ENCODE measurements at places on chromosomes 5 and 9. TPM values are rescaled to one million over a fixed set of nuclear protein-coding genes. Genes with fewer than 3 reads are reported as not detected.
A peak's percentile ranks its signal among the peaks of the same experiment; 100 is the strongest.

GRCh38 chr5:29930316-29930715, 1263.2 kb upstream of the CDH6 start:
- H3K36me3 ChIP-seq, result no peaks in the 10 kb centered on the region
- no peak overlapping the region for H3K4me3 ChIP-seq
- no peak overlapping the region for H3K27ac ChIP-seq
- H3K27me3 ChIP-seq, result no peaks in the 10 kb centered on the region
- H3K4me1 ChIP-seq, result no peaks in the 10 kb centered on the region
- DNase-seq, result no peak

The CDO1 gene
- not detected for total RNA-seq

- H3K4me3 ChIP-seq, result no peak overlapping the region
- no peaks in the 10 kb centered on the region for H3K4me1 ChIP-seq
- H3K27me3 ChIP-seq, result no peaks in the 10 kb centered on the region
- no peak for DNase-seq
- no peak overlapping the region for H3K27ac ChIP-seq
Measured at GRCh38 chr9:130782886-130783530, 52.0 kb upstream of the ABL1 start.

The CSF2 gene
- not detected for total RNA-seq

DNA sequence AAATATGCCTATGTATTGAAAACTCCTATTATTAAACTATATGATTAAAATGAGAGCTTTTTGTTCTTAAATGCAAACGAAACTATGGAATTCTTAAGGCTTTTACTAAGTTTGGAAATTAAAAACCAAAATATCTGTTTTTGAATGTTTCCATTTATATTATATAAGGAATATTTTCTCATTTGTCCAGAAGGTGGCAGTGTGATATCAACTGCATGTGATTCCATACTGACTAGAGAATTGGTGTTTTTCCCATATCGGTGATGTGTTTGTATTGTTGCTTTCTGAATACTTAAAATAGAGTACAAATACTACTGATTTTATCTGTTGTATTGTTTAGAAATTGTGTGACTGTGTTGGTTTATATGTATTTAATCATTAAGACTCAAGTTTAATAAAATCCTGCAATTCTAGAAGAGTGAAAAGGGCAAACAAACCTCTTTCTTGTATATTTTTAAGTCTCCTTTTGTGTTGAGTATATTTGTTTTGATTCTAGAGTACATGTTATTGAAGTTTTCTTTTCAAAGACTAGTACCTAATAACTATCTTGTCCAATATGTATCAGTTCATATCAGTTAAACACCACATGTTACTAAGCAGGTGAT, 320.8 kb downstream of the CCDC171 start:
- DNase-seq, result no peak
- no peaks in the 10 kb centered on the region for H3K36me3 ChIP-seq
- H3K27ac ChIP-seq, result peak overlapping the region; percentile 59
- H3K4me1 ChIP-seq, result peaks cover 9% of the 10 kb centered on the region
- H3K27me3 ChIP-seq, result no peaks in the 10 kb centered on the region
- H3K4me3 ChIP-seq, result no peak overlapping the region

DNA sequence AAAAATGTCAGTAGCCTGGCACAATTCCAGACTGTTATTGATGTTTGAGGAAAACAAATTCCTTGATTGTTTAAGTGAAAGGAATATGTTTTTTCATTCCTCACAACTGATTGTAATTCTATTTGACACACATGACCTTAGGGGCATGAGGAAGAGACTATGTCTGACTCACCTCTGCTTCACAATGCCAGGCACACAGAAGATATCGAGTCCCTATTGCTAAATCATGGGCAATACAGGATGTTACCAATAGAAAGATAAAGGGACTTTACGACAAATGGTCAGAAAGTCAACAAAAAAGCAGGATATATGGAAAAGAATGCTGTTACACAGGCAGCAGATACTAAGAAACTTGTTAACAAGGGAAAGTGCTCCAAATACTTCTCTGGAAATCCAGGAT, 1903.5 kb downstream of the EFNA5 start:
- no peak overlapping the region for H3K4me3 ChIP-seq
- no peaks in the 10 kb centered on the region for H3K27me3 ChIP-seq
- no peak overlapping the region for H3K27ac ChIP-seq
- no peak for DNase-seq
- no peaks in the 10 kb centered on the region for H3K36me3 ChIP-seq
- peaks cover 7% of the 10 kb centered on the region for H3K4me1 ChIP-seq

The NXNL2 gene
- 8.7 TPM for total RNA-seq

The FBXO4 gene
- 27.8 TPM for total RNA-seq

The RASGRF2 gene
- total RNA-seq, result 0.48 TPM

DNA sequence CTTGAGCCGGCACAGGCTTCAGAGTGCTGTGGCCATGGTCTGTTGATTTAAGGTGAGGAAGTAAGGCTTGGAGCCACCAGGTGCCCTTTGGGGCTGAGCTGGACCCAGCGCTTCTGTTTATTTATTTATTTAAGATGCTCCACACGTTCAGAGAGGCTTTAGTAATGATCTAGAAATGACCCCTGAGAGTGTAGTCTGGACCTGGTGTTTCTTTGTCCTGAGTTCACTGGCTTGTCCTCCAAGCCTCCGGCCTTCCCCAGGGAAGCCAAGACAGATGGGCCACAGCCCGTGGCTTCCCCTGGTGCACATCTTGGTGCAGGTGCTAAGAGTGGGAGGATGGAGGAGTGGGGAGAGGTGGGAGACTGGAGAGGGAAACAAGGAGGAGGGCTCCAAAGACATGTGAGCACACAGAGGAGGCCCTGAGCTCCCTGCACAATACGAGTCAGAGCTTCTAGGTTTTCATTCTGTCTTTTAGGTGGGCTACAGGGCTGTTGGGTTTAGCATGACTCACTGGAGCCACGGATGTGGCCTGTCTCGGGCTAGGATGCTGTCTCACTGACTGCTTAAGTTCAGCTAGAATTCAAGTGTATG, 56.9 kb downstream of the AHRR start:
- no peak overlapping the region for H3K27ac ChIP-seq
- H3K36me3 ChIP-seq, result no peaks in the 10 kb centered on the region
- no peak overlapping the region for H3K4me3 ChIP-seq

GRCh38 chr5:126166368-126166767, 256.8 kb upstream of the GRAMD2B start:
- no peak overlapping the region for H3K4me3 ChIP-seq
- no peaks in the 10 kb centered on the region for H3K27me3 ChIP-seq
- H3K4me1 ChIP-seq, result no peaks in the 10 kb centered on the region
- no peak for DNase-seq

The CARTPT gene
- total RNA-seq, result not detected

The IL4 gene
- total RNA-seq, result not detected

DNA sequence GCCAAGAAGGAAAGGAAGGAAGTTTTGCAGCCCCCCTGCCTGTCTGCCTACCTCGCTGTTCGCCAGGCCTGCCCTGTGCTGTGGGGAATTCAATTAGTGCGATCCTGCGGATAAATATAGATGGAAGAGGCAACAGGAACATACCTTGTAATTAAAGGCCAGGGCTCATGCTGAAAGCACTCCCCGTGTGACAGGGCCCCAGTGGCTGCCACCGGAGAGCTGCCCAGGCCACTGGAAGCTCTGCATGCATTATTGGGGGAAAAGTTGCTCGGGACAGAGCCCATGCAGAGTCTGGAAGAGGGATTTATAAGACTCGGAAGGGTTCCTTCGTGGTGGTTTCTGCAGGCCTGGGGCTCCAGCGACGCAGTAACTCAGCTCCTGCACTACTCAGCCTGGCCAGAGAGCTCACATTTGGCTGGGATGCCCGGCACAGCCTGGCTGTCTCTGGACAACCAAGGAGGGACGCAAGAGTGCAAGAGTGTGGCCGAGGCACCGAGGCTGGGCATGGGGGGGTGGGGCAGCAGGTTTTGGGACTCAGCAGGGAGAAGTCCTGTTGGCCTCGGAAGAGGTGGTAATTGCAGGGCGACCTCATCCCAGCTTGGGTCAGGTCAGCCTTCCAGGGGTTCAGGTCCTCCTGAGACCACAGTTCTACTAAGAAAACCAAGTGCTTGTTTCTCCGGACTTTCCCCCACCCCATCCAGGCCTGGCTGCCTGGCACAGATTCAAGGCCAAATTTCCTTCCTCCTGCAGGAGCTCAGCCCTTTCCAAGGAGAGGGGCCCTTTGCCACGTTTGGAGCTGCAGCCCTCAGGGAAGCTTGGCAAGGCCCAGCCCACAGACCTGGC, 68.1 kb upstream of the GGTA1 start:
- no peaks in the 10 kb centered on the region for H3K27me3 ChIP-seq
- DNase-seq, result no peak
- no peak overlapping the region for H3K27ac ChIP-seq

DNA sequence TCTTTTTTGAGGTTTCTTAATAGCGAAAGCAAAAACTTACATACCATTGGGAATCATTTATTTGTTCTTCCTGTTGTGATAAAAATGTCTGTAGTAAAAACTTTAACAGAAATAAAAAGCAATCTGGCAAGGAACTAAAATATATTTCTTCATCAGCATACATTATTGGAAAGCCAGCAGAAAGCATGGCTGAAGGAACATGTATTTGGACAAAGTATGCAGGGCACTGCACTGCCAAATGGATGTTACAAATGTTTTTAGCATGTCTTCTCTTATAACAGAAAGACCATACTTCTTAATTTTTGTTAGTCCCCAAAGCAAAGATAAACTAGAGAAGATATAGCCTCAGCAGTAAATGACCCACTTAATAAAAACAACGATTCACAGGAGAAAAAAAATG, 80.5 kb downstream of the SMIM15 start:
- no peak overlapping the region for H3K4me3 ChIP-seq
- H3K27ac ChIP-seq, result no peak overlapping the region
- H3K27me3 ChIP-seq, result no peaks in the 10 kb centered on the region
- no peaks in the 10 kb centered on the region for H3K36me3 ChIP-seq
- no peak for DNase-seq

The IFNB1 gene
- total RNA-seq, result not detected

GRCh38 chr9:17761984-17762676, 183.3 kb downstream of the SH3GL2 start:
- no peak for DNase-seq
- no peaks in the 10 kb centered on the region for H3K36me3 ChIP-seq
- H3K27me3 ChIP-seq, result peaks cover 12% of the 10 kb centered on the region
- no peaks in the 10 kb centered on the region for H3K4me1 ChIP-seq

GRCh38 chr5:35856765-35857351, at the start of gene IL7R:
TSS of gene IL7R (plus strand) at chr5:35856891. CDS start at chr5:35856978, 87 bp downstream.
- H3K4me1 ChIP-seq, result peaks cover 38% of the 10 kb centered on the region
- DNase-seq, result no peak
- H3K27ac ChIP-seq, result no peak within 1 kb of the TSS
- no peaks in the 10 kb centered on the region for H3K36me3 ChIP-seq
- H3K27me3 ChIP-seq, result no peaks in the 10 kb centered on the region

GRCh38 chr5:15807871-15808270, 307.9 kb downstream of the FBXL7 start:
- 0 out of 2 replicates have a peak, but pooled peaks cover 5% of the 10 kb centered on the region for H3K27me3 ChIP-seq
- H3K4me3 ChIP-seq, result no peak overlapping the region
- no peaks in the 10 kb centered on the region for H3K4me1 ChIP-seq

- H3K4me1 ChIP-seq, result no peaks in the 10 kb centered on the region
- DNase-seq, result no peak
- no peak overlapping the region for H3K4me3 ChIP-seq
- no peaks in the 10 kb centered on the region for H3K36me3 ChIP-seq
- H3K27ac ChIP-seq, result no peak overlapping the region
- peaks cover 70% of the 10 kb centered on the region for H3K27me3 ChIP-seq
Measured at GRCh38 chr5:2981652-2982051, 230.2 kb upstream of the IRX2 start.

The WDR41 gene
- 25.2 TPM for total RNA-seq

The ARID3C gene
- total RNA-seq, result not detected

DNA sequence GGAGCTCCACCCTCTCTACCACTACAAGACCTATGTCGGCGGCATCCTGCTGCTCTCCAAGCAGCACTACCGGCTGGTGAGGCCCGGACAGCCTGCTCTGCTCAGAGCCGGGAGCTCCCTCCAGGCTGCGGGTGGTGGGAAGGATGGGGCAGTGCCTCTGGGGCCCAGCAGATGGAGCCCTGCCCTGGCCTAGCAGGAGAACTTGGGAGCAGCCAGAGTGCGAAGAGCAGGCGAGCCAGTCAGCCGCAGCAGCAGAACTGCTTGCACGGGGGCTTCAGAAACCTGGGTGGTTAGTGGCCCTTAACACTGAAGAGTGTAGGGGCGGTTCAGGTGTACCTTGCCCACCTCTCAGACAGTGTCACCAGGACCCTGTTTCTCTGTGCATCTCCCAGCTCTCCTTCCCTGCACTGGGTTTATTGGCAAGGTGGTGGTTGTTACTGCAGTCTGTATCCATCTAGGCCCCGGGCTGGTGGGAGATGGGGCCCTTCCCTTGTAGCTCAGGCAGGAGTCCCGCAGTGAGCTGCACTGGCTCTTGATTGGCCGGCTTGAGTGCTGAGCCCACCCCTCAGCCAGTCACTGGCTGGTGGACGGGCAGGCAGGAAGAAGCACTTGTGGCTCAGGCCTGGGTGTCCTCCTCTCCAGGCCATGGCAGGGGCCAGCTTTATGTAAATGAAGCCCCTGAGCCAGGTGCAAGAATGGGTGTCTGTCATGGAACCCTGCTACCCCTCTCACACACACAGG, 7.7 kb downstream of the B4GALT7 start:
- no peak overlapping the region for H3K27ac ChIP-seq
- H3K27me3 ChIP-seq, result no peaks in the 10 kb centered on the region
- peak; percentile 59 for DNase-seq
- H3K4me3 ChIP-seq, result no peak overlapping the region
- no peaks in the 10 kb centered on the region for H3K36me3 ChIP-seq
- H3K4me1 ChIP-seq, result no peaks in the 10 kb centered on the region

GRCh38 chr5:56291079-56291643, 58.0 kb upstream of the ANKRD55 start:
- no peaks in the 10 kb centered on the region for H3K4me1 ChIP-seq
- no peak overlapping the region for H3K4me3 ChIP-seq
- no peak for DNase-seq

GRCh38 chr9:29285818-29286217, 1712.5 kb upstream of the C9orf72 start:
- H3K4me1 ChIP-seq, result no peaks in the 10 kb centered on the region
- no peaks in the 10 kb centered on the region for H3K36me3 ChIP-seq
- no peak overlapping the region for H3K27ac ChIP-seq
- no peaks in the 10 kb centered on the region for H3K27me3 ChIP-seq

The DMGDH gene
- total RNA-seq, result 8.1 TPM

- no peaks in the 10 kb centered on the region for H3K36me3 ChIP-seq
- DNase-seq, result no peak
- no peak overlapping the region for H3K27ac ChIP-seq
Measured at GRCh38 chr5:89981021-89981420, 428.5 kb downstream of the CETN3 start.

- H3K27me3 ChIP-seq, result no peaks in the 10 kb centered on the region
- no peaks in the 10 kb centered on the region for H3K36me3 ChIP-seq
- DNase-seq, result no peak
- no peaks in the 10 kb centered on the region for H3K4me1 ChIP-seq
- H3K4me3 ChIP-seq, result no peak overlapping the region
Measured at GRCh38 chr5:81544351-81545018, 150.6 kb upstream of the ACOT12 start.

GRCh38 chr9:83628540-83628939, 5.6 kb downstream of the IDNK start:
- no peaks in the 10 kb centered on the region for H3K36me3 ChIP-seq
- H3K4me3 ChIP-seq, result no peak overlapping the region
- no peak overlapping the region for H3K27ac ChIP-seq

GRCh38 chr5:153352685-153353219, 137.7 kb upstream of the GRIA1 start:
- no peak overlapping the region for H3K27ac ChIP-seq
- no peaks in the 10 kb centered on the region for H3K36me3 ChIP-seq
- DNase-seq, result no peak

The APBB3 gene
- 23.4 TPM for total RNA-seq

Measured in PC-9 (cell line).